Inflammatory macrophage treated with lipopolysaccharide for 4 hours (primary cell): ENCODE measurements at places on chromosomes 7 and 10.

DNA sequence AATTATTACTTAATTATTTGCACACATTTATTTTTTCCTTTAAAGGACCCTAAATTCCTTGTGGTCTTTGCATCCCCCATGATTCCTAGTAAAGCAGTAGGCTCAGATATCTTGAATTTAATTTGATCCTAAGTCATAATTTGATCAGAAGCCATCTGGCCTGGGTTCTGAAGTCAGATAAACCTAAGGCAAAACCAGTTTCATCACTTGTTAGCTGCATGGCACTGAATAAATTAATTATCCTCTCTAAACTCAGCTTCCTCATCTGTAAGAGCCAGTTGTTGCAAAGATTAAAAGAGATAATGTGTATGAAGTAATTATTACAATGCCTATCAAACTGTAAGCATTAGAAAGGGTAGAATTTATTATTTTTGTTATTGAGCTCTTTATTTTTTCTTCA is 293.1 kb downstream of the GRM8 start:
- no peak for DNase-seq

DNA sequence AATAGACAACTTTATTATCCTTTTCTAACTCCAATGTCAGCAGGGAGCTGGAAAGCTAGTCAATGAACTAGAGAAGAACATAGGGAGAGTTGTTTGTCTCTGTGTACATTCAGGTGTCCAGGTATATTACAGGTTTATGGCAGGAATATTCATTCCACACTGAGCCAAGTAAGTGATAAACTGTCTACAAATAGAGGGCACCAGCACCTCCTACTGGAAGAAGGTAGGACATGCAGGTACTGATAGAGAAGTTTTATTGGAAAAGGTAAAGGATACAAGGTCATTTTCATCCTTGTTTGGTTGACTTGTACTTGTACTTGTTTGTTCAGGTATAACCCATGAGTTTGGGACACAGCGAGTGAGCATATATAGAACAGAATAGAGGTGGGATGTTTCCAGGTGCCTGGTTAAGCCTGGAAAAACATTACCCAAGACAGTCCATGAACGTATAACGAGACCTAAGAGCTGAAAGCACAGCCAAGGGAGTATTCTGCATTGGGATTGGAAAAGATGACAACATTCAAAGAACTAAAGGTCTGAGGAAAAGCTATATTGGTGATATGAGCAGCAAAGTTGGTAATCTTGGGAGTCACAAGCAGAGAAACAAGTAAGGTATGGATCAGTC is 61.4 kb upstream of the PPP1R3C start:
- peak; percentile 18 for DNase-seq

DNA sequence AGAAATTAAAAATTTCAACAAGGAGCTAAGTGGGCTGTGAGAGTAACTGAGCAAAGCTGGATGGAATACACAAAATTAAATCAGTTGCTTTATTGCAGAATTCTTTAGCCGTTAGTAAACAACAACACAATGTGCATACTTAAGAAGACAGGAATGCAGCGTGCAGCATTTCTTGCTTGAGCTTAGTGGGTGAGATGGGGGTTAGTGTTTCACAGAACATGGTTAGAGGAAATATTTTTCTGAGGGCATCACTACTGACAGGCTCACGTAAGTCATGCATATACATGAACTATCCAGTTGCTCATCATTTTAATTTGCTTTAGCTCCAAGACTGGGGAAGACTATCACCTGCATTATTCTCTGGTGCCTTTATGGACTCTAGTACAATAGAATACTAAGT is 80.8 kb downstream of the CD36 start:
- no peak for DNase-seq

DNA sequence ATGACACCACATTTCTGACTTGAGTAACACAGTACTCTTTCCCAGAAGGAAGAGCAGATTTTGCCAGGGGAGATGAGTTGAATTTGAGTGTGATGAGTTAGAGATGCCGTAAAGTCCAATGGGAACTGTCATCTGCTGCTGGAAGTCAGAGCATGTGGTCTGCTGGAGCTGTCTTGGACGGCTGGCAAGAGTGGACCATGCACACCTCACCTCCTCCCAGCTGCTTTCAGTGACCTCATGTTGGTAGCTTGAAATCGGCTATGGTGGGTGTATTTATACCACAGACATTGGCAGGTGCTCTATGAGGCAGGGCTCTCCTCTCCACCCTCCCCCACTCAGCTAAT is 82.3 kb downstream of the COL13A1 start:
- no peak for DNase-seq

DNA sequence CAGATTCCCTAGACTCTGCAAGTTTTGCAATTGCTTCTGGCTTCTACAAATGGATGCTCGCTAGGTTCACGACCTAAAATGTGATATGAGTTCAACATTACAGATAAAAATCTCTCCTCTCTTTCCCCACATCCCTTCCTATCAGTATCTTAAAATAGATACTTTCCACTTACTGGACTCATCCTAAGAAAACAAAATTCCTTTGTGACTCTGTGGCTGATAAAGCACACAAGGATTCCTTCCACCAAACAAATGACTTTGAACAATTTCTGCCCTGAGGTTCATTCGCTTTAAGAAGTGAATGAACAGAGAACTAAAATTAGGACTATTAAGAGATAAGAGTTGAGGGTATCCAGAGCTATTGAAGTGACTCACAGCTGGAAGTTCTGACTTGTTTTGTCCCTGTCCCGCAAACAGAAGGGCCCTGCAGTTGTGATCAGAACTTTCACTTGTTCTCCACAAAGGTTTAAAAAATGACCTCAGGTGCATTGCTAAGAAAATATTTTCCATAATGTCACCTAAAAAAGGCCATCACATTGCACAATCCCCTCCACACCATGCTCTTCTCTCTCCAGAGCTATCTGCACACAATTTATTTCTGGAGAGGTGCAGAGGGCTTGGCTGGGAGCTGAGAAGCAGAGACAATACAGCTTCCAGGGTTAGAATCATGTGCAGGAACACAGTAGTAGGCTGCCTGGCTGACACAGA is 96.1 kb downstream of the PIP4K2A start:
- no peak for DNase-seq

GRCh38 chr7:84085998-84086397 is 108.6 kb downstream of the SEMA3A start:
- DNase-seq, result no peak

GRCh38 chr7:24069751-24070150 is 214.2 kb upstream of the NPY start:
- DNase-seq, result no peak

GRCh38 chr7:101936611-101937231 is 119.3 kb downstream of the CUX1 start:
- no peak for DNase-seq

DNA sequence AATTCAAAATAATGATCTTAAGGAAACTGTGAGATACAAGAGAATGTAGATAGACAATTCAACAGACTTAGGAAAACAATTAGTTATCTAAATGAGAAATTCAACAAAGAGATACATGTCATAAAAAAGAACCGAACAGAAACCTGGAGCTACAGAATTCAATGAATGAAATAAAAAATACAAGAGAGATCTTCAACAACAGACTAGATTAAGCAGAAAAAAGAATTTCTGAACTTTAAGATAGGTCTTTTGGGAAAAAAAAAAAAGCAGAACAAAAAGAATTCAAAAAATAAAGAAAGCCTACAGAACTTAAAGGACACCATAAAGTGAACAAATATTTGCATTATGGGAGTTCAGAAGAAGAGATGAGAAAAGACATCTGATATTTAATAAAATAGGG is 129.1 kb upstream of the FOXK1 start:
- DNase-seq, result no peak

- peak; percentile 82 for DNase-seq
Measured at GRCh38 chr10:29751240-29751639, 116.5 kb upstream of the SVIL start.

- no peak for DNase-seq
Measured at GRCh38 chr7:11843113-11843765, 11.2 kb upstream of the THSD7A start.

DNA sequence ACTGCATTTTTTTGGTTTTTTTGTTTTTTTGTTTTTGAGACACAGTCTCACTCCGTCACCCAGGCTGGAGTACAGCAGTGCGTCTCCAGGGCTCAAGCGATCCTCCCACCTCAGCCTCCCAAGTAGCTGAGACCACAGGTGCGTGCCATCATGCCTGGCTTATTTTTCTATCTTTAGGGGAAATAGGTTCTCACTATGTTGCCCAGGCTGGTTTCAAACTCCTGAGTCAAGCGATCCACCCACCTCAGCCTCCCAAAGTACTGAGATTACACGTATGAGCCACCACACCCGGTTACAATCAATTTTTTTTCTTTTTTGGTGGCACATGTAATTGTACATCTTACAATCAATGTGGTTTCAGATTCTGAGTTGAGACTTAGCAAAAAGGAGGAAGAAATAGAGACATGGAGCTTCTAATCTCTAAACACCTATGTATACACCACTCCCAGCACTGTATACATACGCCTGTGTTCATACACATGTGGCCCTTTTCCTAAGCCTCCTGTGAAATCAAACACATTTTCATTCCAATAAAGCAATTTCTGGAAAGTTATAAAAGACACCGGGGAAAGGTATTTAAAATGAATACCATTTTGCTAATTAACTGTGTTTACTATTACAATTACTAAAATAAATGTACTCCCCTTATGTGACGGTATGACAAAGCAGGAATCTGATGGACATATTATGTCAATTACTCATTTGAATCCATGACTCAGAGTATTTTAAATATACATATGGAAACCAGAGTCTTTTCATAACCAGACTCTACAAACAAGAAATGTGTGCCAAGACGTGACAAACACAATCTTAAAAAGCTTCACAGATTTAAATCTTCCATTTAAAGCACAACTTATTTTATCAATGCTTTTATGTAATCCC is 40.9 kb downstream of the SMURF1 start:
- peak; percentile 29 for DNase-seq

DNA sequence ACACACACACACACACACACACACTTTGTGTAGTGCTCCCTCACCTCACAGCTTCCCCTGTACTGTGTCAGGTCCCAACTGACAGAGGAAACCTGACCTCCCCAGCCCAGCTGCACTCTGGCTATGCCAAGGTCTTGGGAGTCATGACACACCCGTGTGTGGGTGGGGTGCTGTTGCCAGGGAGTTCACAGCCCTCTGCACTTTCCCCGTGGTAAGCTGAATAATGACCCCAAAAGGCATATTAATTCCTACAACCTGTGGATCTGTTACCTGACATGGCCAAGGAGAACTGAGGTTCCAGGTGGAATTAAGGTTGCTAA is 8.9 kb upstream of the NANOS1 start:
- peak; percentile 46 for DNase-seq

DNA sequence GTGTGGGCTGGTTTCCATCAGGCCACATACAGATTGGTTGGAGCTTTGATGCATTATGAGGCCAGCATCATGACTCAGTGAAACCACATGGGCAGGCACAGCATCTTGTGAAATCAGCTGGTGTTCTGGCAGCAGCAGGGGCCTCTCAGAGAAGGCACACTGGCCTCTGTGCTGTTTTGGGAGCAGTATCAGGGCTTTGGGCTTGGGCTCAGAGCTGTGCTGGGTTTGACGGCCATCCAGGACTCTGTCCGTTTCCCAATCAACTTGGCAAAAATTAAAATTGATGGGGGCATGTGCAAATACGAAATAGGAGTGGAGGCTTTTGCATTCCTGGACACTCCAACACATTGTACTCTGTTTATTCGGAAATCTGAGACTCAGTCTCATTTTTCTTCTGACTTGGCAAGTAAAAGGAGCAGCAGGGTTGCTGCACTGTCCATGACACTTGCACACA is 190.9 kb downstream of the BMPER start:
- DNase-seq, result no peak

DNA sequence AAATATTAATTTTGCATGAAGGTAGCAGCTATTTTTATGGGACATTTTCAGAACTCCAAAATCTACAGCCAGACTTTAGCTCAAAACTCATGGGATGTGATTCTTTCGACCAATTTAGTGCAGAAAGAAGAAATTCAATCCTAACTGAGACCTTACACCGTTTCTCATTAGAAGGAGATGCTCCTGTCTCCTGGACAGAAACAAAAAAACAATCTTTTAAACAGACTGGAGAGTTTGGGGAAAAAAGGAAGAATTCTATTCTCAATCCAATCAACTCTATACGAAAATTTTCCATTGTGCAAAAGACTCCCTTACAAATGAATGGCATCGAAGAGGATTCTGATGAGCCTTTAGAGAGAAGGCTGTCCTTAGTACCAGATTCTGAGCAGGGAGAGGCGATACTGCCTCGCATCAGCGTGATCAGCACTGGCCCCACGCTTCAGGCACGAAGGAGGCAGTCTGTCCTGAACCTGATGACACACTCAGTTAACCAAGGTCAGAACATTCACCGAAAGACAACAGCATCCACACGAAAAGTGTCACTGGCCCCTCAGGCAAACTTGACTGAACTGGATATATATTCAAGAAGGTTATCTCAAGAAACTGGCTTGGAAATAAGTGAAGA is 112.3 kb downstream of the CFTR start:
- DNase-seq, result no peak

DNA sequence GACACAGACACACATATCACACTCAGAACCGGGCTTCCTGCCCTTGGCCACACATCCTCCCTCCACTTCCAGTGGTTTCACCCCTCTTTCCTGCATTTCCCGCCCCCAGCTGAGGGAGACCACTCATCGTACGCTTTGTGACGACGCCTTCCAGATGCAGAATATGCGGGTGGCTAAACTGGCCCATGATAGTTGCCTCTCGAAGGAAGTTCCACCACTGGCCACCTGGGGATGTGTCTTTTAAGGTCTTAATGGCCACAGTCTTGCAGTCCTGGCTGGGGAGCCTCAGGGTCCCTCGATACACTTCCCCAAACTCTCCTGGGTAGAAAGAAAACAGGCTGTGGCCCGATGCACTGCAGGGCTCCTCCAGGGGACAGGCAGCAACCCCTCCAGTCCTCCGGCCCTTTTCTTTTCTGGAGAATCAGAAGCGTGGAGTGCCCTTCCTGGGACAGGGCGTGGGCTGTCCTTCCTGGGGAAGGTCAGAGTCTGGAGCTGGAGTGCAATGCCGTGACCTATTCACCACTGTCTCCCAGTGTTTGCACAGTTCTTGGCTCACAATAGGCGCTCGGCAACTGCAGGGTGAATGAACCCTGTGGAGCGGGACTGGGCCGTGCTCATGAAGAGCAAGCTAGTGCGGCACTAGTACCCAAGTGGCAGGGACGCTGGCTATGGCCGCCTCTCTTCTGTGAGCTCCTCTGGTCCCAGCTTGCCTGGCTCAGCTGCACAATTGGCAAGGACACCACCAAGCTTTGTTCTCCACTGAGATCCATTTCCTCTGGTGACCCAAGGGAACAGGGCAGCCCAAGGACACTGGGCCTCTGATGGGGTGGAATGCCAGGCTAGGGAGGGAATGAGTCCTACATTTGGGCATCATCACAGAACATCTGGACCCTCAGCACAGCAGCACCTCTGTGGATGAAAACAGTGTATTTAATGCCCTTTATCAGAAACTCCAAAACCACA is 13.2 kb downstream of the EPHA1 start:
- peak; percentile 45 for DNase-seq
